ENCODE measurements at places on chromosomes 5 and 9.

GRCh38 chr5:55608595-55609349 lies 74.0 kb upstream of the PLPP1 start:
- no peak for DNase-seq

- DNase-seq: no peak
These were observed 245.8 kb upstream of the GAS1 start for GRCh38 chr9:87193151-87193550.

GRCh38 chr9:134419000-134419683 lies 92.9 kb downstream of the RXRA start:
- DNase-seq: no peak

DNA sequence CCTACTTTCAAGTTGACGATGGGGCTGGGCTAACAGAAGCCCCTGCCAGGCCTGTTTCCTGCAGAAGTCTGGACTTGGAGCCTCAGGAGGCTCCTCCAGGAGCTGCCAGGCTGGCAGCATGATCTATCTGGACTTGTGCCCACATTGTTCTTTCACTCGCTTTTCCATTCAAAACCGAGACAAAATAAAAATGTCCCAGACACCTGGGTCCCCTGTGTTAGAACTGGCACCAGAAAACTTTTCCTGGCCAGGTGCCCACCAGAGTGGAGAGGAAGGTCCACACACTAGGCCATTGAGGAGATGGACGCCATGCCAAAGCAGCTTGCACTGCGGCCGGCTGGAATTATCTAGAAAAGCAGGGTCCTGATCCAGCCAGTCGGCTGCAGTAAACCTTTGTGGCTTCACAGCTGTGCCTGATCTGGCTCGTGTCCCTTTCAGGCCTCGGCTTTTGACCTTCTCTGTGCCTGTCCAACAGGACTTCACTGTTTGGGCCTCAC lies 78.2 kb downstream of the GCNT1 start:
- no peak for DNase-seq
